ENCODE measurements at places on chromosomes 7 and 10.
A peak's percentile ranks its signal among the peaks of the same experiment; 100 is the strongest.

DNA sequence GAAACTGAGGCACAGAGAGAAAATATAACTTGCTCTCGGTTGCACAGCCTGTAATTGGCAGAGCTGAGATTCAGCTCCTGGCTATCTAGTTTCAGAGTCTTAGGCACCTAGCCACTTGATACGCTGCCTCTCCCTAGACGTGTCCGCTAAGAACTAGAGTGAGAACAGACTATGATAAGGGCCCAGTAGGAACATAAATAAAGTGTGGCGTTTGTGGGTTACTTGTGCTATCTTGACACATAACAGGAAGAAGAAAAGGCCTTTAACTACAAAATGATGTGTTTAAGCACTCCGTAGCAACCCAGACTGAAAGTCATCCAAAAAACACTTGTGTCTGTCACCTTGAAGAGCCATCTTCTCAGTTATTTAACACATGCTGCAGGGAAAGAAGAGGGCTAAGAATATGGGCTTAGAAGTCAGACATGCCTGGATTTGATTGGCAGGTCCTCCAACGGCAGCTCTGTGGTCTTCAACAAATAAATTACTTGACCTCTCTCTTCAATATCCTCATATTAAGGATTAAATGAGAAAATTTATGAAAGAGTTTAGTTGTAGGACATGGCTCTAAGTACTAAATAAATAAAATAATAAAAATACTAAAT, 96.2 kb downstream of the SGMS1 start:
- DNase-seq: no peak

GRCh38 chr10:65754112-65754511, 1171.7 kb upstream of the LRRTM3 start:
- no peak for DNase-seq

DNA sequence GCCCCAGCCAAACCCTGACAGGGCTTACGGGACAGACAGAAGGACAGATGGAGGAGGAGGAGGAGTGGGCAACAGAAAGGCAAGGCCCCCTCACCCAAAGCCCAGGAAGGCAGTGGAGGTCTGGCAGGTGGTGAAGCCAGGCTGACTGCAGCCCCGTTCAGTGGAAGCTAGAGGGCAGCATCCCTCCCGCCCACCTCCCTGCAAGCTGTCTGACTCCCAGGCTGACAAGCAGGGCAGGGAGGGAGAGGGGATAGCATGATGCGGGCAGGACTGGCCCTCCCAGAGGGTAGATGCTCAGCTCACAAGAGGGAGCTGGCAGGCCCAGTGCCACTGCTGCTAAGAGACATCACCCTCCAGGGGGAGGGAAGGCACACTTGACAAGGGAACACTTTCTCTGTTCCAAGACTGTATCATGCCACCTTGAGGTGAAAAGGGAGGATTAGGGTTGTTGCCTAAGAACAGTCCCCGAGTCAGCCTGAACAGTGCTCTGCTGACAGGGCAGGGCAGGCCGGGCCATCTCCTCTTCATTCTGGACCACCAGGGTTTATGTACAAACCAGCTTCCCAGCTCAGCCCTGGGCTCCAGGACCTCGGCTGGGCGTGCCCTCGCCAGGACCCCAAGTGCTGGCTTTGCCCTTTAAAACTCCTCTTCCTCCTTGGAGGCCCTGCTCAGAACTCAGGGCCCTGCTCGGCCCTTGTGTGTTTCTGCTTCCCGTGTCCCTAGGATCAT, 61.8 kb downstream of the RASGEF1A start:
- DNase-seq: peak; percentile 47

GRCh38 chr10:63264617-63265221, 131.6 kb downstream of the NRBF2 start:
- no peak for DNase-seq

DNA sequence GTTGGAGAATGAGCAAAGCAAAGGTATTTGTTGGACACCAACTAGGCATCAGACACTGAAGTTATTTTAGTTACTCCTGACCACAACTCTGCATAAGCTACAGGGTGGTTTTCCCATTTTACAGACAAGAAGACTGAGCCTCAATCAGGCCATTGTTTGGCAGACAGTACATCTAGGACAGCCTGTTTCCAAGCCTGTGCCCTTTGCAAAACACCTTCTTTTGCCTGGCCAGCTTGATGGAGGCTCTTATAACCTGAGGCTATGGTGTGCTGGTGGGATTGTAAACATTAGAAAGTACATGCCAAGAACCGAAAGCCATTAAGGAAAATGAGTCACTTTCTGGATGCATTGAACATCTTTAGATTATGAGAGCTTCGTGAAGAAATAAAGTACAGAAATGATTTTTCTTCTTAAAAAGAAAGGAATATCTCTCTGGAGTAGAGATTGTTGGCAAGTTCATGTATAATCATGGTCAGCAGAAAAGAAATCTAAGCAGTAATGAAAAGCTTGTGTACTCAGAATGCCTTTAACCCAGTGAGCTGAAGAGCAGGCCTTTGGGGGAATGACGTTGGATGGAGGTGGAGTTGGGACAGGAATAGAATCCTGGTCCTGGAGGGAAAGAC, 140.6 kb downstream of the KIAA1217 start:
- DNase-seq: no peak

- DNase-seq: peak; percentile 55
Measured at GRCh38 chr7:157010588-157011332, at the start of gene MNX1. MNX1 (minus strand) TSS chr7:157010663; CDS start chr7:157010350, 313 bp downstream.

DNA sequence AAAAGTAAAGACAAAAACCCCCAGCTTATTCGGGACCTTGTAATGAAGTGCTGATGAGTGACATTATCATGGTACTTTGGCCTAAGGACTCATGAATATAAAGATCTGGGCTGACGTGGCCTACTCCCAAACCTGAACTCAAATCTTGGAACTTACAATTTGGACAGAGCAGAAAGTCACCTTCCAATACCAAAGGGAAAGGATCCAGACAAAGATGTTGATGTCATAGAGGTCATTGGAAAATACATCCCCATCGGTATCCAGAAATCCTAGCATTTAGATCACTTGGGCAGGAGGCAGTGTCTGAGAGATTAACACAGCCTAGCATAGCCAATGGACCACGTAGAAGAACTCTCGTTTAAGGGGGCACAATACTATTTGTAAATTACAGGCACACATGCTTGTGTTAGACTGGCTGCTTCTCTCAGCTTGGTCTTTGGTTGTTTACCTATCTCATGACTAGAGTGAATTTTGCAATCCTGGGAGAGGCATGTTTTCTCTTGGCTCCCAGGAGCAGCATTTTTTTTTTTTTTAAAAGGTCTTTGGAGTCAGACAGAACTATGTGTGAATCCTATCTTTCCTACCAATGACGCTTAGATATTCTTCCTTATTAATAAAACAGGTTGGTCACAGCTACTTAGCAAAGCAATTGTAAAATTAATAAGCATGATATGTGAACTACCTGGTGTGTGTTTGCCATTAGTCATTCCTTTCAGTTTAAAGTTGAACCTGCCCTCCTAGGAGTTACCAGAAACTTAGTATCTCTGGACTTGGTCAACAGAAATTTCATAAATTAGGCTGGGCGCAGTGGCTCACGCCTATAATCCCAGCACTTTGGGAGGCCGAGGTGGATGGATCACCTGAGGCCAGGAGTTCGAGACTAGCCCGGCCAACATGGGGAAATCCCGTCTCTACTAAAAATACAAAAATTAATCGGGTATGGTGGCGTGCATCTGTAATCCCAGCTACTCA, 27.8 kb upstream of the MRPS33 start:
- DNase-seq: no peak

- DNase-seq: no peak
Measured at GRCh38 chr10:93514521-93514920, 18.1 kb downstream of the CEP55 start.

- no peak for DNase-seq
Measured at GRCh38 chr10:119723624-119724023, 2.2 kb upstream of the INPP5F start.

DNA sequence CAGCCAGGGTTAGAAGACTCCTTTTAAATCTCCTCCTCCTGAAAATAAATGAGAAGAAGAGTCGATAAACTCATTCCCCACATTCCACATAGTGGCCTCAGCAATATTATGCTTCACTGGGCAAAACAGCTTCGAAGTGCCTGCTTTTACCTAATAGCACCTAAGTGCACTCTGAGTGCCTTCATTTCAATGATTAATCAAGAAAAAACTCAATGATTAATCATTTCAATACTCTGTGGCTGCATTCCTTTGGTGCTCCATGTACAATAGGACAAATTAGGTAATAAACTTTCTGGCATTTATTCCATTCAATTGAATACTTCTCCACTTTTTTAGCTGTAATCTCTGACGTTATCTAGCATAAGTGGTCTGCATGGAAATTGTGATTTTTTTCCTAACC, 174.6 kb downstream of the CCDC71L start:
- no peak for DNase-seq

DNA sequence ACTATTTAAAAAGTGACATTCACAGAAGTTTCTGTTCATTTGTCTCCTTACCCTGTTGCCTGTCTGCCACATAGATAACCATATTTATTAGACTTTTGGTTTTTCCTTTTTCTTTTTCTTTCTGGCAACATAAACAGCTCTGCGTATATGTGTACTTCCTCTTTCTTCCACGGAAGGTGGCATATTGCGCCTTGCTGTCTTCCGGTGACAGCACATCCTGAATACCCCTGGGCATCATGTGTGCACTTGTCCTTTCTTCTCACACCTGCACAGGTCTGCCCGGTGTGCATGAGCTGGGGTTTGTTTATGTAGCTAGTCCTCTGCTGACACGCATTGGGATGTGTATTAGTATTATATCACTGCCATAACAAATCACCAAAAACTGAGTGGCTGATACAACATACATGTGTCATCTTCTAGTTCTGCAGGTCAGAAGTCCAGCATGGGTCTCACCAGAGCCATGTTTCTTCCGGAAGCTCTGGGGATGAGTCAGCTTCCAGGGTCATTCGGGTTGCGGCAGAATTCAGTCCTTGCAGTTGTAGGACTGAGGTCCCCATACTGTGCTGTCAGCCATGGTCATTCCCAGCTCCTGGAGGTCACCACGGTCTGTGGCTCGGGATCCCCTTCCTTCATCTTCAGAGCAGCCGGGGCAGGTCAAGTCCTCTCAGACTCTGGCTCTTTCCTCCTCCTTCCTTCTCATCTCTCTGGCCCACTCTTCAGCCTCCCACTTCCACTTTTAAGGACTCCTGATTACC, 596.0 kb upstream of the FOXK1 start:
- no peak for DNase-seq

- no peak for DNase-seq
Measured at GRCh38 chr10:27447540-27447939, 56.6 kb upstream of the RAB18 start.

DNA sequence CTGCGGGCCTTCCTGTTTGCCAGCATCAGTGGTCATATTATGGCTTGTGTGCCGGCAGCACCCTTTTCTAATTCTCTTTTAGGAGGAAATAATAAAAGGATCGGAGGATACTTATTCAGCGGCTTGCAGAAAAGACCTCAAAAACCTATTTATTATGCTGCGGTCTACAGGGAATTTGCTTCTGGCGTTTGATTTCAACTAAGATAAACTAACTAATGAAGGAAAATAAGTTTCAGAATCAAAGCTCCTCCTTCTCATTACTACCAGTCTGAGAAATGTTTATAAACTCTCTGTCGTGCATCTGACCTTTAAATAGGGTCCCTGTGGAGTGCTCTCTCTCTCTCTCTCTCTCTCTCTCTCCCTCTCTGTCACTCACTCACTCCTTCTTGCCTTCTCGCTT, 335.0 kb upstream of the GLI3 start:
- no peak for DNase-seq

GRCh38 chr7:78212476-78213060, 414.0 kb downstream of the PHTF2 start:
- DNase-seq: no peak

DNA sequence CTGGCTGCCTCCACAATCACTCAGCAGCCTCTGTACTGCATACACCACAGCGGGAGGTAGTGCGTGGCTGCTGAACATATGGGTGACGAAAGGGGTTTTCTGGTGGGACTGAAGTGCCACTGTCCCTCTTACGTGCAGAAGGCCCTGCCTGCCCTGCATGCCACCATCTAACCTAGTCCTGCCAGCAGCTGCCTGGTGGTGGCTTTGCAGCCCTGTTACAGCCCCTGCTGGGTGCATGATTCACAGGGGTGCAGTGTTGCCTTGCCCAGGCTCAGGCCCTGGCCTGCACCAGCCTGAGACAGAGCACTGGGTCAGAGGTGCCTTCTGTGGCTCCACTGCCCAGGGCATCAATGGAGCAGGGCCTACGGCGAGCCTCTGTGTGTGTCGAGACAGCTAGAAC, 50.1 kb downstream of the SYPL1 start:
- no peak for DNase-seq

GRCh38 chr10:47409171-47409865, 25.2 kb upstream of the ZNF488 start:
- no peak for DNase-seq

DNA sequence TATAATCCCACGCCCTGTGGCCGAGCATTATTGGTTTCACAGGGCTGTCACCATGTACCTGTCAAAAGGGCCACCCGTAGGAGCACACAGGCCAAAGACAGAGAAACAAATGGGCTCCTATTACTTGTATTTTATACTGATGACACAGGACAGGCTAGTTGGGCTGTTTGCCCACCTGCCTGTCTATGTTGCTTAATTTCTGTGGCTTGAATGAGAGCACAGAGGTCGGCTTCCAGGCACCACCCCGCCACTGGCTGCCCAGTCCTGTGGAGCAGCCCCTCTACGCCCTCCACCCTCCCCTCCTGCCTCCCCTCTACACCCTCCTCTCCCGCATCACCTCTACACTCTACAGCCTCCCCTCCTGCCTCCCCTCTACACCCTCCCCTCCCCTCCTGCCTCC, 652.9 kb downstream of the SDK1 start:
- DNase-seq: no peak
